ENCODE measurements at places on chromosomes 13 and 19.
A peak's percentile ranks its signal among the peaks of the same experiment; 100 is the strongest.

- DNase-seq, result no peak
These were observed 36.4 kb downstream of the PSG11 start for GRCh38 chr19:42989851-42990250.

DNA sequence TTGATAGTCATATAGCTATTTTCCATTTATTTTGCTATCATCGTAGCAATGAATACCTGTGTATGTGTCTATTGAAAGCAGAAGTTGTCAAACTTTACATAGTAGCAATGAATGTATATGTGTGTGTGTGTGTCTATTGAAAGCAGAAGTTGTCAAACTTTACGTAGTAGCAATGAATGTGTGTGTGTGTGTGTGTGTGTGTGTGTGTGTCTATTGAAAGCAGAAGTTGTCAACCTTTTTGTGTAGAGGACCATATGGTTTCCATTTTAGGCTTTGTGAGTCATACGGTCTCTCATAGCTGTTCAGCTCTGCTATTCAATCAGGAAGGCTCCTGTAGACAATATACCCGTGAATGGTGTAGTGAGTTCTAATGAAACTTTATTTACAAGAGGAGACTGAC, 20.8 kb downstream of the NLRP4 start:
- DNase-seq, result no peak

DNA sequence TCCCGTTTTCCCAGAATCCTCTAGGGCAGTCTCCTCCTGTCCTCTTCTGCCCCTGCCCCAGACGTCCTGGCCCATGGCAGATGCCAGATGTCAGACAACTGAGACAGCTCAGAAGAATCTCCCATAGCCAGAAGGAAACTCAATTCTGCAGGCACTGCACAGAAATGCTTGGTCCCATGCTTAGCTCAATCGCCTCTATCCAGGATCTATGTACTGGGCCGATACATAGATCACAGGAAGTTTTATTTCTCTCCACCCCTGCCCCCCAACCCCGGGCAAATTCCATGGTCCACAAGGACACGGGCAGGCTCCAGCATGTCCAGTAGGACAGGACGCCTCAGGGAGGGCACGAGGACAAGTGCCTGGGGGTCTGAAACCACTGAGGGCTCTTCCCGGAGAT, 4.8 kb downstream of the MBD3 start:
- DNase-seq, result no peak

DNA sequence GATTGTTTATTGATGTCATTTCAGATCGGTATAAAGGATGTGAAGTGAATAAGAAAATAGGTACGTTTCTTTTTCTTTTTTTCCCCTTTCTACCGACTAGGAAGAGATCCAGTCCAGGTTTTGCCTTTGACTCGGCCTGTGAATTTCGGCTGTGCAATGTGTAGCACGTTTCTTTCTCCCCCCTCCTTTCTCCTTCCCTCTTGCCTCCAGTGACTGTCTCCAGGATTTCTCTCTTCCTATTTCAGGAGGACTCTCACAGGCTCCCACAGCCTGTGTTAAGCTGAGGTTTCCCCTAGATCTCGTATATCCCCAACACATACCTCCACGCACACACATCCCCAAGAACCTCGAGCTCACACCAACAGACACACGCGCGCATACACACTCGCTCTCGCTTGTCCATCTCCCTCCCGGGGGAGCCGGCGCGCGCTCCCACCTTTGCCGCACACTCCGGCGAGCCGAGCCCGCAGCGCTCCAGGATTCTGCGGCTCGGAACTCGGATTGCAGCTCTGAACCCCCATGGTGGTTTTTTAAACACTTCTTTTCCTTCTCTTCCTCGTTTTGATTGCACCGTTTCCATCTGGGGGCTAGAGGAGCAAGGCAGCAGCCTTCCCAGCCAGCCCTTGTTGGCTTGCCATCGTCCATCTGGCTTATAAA, at the start of gene GPC6:
Gene GPC6, plus strand, starts transcription at position 185 of the 657 bp plus-strand sequence.
- peak; percentile 98 for DNase-seq

GRCh38 chr13:54415753-54416366, 1387.2 kb downstream of the OLFM4 start:
- DNase-seq, result no peak

- peak; percentile 60 for DNase-seq
These were observed 69.8 kb downstream of the SIAH3 start for GRCh38 chr13:45781553-45782326.

DNA sequence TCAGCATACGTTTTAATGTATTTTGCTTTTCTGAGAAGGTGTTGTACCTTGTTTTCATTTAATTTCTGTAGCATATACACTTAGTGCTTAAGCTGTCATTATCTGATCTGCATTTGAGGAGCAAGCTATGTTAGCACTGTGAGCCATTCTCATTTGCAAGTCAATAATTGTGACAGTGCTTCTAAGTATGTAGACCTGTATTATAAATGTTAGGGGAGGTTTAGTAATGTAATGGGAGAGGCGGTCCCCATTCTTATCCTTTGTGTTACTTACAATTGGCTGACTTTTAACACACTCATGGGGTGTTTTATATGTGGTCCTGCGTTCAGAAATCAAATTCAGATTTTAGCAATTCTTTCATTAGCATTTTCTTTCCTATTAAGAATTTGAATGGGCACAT, 90.2 kb downstream of the GPC6 start:
- DNase-seq, result no peak

DNA sequence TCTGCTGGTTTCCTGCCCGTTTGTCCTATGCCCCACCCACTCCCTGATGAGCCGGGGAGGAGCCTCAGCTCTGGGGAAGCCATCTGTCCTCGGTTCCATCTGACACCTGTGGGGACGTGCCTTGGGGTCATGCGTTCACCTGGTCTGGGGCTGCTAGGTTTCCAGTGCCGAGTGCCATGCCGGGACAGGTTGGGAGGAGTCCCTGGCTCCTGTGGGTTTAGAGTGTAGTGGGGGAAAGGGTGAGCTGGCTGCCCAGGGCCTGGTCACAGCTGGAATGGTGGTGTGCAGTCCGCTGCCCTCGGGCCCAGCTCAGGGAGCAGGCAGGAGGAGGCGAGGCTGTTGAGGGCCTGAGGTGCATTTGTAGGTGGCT, 2.5 kb downstream of the KDM4B start:
- no peak for DNase-seq

GRCh38 chr13:95184317-95184716, 116.9 kb downstream of the ABCC4 start:
- DNase-seq, result no peak

GRCh38 chr19:42175952-42176648, 41.4 kb downstream of the DEDD2 start:
- no peak for DNase-seq

DNA sequence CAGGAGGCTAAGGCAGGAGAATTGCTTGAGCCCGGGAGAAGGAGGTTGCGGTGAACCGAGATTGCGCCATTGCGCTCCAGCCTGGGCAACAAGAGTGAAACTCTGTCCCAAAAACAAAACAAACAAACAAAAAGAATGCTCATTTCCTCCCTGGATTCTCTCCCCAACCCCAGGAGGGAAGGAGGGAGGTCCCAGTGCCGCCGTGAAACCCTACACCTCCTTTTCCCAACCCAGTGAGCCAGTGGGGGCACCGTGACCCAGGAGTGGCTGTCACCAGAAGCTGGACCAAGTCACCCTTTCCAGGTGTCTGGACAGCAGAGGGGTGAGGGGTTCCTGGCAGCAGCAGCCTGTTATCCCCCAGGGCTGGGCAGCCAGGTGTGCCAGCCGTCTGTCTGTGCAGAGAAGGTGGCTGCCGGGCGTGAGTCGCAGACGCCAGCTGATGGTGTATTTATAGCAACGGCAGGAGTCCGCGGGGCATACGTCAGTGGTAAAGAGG, 23.5 kb downstream of the NFIC start:
- no peak for DNase-seq

DNA sequence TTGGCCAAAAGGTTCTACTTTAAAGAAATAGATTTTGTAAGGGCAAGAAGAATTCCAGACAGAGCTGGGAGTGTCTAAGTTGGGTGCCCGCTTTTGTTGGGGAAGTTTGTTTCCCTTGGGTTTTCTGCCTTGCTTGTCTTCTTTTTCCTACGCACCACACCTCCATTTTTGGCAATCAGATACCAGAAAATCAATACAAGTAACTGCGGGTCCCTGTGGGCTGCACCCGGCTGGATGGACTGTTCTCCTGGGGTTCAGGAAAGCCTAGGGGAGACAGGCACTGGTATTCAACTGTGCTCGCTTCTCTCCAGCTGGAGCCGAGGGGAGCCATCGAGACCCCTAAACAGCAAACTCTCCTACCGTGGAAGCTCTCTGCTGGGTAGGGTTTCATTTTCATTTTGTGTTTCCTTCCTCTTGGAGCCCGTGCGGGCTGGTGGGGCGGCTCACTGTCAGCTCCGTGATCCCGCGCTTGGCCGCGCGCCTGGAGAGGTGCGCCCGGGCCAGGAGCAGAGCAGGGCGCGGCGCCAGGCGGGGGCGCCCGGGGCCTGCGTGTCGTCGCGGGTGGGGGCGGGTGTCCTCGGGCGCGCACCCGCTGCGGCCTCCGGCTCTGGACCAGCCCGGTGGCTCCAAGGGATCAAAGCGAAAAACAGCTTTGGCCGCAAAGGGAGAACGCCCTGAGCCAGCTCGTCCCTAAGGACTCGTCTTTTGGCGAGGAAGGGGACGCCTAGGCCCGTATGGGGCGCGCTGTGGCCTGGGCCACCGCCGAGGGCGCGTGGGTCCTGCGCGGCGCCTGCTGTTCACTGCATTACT, 347.2 kb downstream of the ZNF536 start:
- DNase-seq, result no peak

DNA sequence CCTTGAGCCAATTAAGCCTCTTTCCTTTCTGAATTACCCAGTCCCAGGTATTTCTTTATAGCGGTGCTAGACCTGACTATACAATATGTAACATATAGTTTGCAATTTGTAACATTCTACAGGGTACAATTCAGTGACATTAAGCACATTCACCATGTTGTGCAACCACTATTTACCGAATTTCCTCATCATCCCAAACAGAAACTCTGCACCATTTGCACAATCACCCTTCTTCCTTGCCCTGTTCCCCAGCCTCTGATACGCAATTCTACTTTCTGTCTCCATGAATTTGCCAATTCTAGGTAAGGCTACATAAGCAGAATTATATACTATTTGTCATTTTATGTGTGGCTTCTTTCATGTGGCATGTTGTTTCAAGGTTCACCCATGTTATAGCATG, 13.7 kb upstream of the SIGLEC10 start:
- DNase-seq, result no peak

DNA sequence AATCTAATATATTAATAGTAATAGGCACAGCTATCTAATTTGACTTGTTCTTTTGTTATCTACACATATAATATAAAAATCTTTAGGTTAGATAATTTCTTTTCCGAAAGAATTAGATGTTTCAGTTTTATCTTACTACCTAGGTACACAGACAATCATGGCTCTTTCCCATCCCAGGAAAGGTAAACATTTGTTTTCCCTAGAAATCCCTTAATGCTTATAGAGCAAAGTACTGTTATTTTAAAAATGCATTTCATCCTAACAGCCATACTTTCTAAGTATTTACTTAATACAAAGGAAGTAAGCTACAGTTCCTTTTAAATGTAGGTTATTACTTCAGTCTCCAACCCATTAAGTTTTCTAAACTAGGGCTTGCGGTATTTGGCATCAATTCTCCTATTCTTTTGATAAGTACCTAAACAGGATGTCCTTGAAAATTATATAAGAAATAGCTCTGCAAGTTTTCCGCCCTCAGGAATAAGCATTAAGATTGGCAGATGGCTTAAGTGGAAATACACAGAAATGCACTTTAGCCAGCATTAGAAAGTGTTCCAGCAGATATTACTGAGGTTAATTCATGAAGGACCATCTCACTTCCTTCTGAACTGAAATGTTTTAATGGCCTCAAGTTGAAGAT, 616.2 kb upstream of the SPRY2 start:
- DNase-seq, result no peak

DNA sequence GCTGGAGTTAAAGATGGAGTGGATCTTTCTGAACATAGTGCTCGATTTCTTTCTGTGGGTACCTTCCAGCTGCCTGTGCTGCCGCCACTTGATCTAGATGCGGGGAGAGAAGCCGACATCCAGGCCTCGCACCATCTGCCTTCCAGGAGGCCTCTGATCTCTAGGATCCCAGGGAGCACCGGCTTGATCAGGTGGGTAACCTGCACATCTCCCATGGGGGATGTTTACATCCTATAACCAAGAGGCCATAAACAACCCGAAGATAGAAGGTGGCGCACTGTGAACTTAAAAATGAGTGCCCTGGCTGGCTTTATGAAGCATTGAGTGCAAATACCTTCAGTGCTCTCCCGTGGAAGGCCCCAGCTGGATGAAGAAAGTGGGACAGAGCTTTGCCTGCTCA, at the start of gene C13orf42:
Gene C13orf42, minus strand, starts transcription at position 101 of the 400 bp plus-strand sequence. Its CDS starts 65 bp downstream, at position 36.
- DNase-seq, result no peak

- DNase-seq, result no peak
These were observed 512.8 kb downstream of the UQCRFS1 start for GRCh38 chr19:28700176-28700575.

- DNase-seq, result no peak
These were observed 813.4 kb downstream of the SLITRK6 start for GRCh38 chr13:84985860-84986259.

DNA sequence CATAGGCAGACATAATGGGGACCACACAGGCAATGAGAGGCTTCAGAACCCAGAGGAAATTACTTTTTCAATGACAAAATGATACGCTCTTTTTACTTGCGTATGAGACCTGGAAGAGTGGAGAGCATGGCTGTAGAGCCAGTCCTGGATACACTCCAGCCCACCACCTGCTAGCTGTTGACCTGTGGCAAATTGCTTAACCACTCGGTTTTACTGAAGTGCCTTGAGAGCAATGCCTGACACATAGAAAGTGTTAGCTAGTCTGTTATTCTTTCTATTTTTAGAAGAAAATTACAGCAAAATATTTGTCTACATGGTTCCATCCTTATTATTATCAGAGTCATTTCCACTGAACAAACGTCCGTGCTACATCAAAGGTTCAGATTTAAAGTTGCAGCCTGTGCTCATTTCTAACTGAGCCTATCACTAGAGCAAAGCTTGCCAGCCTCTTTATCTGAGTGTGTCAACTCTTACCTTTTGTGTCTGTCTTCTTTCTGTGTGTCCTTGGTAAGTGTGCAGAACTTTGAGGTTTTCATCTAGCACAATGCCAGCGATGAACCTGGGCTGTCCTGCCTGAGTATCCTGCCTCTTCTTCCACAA, 9.6 kb upstream of the GPR183 start:
- peak; percentile 88 for DNase-seq

DNA sequence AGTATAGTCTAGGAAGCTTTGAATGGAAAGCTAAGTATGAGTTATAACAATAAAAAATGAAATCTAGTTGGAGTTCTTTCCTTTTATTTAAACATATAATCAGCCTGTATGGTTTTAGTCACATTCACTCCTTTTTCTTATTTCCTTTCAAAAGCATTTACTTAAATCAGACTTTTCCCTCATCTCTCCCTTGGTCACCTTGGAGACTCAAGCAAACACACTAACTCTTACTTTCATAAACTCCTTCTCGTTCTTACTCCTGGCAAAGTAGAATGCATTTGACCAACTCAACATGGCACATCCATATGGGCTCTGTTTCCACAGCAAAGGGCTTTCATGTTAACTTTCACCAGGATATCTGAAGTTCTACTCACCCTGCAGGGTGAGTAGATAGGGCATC, 400.0 kb downstream of the LMO7 start:
- DNase-seq, result no peak
